ENCODE measurements at places on chromosomes 6 and 20.

DNA sequence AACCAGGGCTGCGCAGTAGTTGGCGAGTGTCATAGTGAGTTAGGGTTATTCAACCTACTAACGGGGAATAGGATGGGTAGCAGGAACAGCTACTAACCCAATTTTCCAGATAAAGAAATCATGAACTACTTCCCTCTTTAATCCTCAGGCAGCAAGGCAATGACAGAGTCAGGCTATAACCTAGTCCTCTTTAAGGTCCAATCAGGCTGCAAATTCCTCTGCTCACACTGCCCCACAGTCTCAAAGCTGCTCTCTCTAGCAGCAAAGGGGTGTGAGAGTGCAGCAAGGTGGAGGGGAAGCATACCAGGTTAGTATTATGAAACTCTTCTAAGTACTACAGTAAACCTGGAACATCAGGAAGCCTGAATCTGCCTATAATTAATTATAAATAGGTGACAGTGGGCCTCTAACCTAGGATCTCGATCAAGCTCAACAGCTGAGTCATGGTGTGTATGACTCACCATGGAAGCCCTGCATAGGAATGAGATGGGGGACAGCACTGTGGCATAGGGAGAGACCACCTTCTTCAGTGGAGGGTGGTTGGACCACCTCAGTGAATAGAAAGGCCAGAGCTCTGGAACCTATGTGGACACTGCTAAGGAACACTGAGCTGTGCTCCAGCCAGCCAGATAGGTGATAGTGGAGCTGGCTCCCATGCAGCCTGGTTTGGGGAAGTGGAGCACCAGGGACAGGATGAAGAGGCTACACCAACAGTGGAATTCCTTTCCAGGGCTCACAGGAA lies 7.9 kb downstream of the PEX6 start:
- no peak for DNase-seq

DNA sequence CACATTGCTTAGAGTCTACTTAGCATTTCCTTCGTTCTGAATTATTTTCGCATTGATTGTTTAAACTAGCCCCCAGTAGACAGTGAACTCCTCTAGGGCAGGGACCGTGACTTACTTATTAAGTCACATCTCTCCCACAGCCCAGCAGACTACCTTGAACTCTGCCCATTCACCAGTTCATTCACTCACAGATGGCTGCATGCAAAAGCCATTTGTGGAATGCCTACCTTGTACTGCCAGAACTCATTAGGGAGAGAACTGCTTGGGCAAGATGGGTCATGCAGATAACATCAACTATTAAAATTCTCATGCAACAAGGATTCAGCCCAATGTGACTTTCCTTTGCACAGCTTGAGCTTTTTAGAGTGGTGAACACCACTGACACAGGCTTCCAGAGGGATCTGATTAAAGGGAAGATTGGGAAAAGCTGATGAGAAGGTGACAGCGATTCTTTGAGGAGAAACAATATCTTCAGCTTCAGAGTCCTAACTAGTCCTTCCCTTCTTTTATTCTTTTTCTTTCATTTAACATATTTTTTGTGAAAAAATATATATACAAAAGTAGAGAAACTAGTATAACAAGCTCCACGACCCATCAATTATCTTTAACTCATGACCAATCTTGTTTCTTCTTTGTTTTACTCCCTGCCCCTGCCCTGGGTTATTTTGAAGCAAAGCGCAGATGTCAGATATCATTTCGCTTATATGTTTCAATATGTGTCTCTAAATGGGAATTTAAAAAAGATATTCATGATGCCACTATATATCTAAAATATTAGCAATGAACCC lies 273.9 kb downstream of the CDC5L start:
- DNase-seq = no peak

DNA sequence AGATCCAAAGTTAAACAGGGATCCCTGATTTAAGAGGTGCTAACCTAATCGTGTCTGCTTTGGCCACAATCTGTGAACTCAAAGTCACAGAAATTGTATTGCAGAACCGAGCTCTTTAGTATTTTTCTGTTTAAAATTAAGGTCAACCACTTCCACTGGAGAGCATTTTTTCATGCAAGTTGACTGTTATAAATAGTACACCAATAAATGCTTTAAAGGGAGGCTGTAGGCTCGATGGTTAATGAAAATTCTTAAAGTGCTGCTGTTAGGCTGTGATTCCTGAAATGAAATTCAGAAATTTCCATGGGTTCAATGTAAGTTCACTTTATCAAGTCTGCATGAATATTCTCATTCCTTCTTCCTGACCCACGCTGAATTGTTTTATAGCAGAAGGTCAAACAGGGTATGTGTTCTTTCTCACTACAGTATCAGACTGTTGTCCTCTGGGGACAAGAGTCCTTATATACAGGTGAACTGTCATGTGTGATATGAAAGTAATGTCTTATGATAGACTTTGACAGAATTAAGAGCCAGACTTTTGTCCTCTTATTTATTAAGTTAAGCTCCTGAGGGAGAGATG lies 92.5 kb upstream of the HDGFL1 start:
- DNase-seq = no peak

GRCh38 chr20:43975096-43975768 lies 60.6 kb downstream of the TOX2 start:
- no peak for DNase-seq

DNA sequence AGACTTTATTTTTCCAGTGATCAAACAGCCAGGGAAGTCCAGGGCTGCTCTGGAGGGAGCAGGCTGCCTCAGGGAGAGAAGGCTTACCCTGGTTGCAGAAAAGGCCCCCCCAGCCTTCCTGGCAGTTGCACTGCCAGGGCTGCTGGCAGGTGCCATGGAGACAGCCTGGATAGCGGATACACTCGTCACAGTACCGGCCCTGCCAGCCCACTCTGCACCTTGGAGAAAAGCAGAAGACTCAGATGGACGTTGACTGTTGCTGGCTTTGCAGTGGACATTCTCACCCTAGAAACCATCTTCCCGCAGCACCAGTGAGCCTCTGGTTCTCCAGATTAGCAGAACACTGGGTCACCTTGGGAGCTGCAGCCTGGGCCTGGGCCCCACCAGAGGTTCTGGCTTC lies 5.4 kb downstream of the DLL1 start:
- no peak for DNase-seq
